ENCODE measurements at places on chromosomes 2 and 18. TPM values are rescaled to one million over a fixed set of nuclear protein-coding genes. Genes with fewer than 3 reads are reported as not detected.

DNA sequence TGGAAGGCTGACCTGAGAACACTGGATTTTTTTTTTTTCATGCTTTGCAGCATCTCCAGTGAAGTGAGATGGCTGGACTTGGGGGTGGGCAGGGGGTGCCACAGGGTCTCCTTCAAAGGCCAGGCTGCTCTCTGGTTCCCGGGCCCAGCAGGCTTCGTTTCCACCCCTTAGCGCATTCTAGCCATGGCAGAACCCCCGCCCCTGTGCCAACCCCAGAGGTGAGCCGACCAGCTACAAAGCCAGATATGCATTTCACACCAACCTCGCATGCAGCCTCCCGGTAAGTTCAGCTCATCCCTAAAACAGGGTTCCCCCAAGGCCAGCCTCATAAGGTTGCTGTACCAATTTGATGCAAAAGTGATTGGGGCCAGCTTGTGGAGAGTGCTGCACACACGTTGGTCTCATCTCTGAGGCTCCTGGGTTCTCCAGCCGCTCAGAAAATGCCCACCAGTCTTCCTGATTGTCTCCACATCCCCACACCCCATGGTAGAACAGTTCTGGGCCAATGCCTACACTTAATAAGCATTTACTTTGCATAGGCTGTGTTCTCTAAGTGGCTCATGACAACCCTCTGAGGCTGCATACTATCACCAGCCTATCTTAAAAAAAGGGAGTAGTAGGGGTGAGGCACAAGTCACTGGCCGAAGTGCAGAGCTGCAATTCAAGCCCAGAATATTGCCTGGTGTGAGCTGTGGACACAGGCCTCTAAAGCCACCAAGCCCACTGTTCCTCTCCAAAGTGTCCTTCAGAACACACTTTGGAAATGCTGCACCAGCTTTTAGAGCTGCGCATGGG lies 23.3 kb downstream of the SMAD7 start:
- no peak for DNase-seq

DNA sequence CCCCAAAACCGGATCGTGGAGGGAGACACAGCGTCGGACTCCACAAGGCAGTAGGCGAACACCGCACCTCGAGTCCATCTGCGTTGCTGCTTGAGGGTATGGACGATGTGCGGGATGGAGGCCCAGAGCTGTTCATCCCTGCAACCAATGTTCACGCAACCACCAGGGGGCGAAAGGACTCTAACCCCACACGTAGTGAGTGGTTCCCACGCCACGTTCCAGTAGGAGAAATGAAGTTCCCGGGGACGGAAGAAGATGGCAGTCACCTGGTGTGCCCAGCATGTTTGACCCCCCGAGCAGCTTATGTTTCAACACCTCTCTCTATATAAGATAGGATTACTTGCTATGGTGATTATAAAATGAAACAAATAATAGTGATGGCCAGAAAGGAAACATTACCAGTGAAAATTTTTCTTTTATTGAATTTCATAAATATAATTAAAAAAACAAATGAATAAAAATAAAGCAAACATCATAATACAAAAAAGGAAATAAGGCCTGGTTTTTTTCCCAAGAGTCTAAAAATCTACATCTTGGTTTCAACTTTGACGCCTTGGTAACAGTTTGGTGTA lies 184.3 kb downstream of the SH3BP4 start:
- no peak for DNase-seq

- no peak for DNase-seq
Measured at GRCh38 chr2:239181903-239182581, 218.8 kb downstream of the HDAC4 start.

- no peak for DNase-seq
Measured at GRCh38 chr2:20226152-20226545, 1.2 kb upstream of the SDC1 start.

DNA sequence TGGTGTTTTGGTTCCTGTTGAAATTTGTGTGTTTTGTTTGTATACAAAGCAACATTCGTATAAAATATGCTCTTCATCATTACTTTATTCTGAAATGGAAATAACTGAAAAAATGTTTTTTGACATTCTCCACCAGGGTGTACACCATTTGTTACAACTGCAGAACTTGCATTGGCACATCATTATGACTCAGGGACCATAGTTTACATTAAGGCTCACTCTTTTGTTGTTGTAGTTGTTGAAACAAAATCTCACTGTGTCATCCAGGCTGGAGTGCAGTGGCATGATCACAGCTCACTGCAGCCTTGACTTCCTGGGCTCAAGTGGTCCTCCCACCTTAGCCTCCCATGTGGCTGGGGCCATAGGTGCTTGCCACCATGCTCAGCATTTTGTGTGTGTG lies 676.6 kb downstream of the TDRD15 start:
- DNase-seq: no peak

- DNase-seq: no peak
Measured at GRCh38 chr2:141003967-141004657, 1126.7 kb downstream of the LRP1B start.

DNA sequence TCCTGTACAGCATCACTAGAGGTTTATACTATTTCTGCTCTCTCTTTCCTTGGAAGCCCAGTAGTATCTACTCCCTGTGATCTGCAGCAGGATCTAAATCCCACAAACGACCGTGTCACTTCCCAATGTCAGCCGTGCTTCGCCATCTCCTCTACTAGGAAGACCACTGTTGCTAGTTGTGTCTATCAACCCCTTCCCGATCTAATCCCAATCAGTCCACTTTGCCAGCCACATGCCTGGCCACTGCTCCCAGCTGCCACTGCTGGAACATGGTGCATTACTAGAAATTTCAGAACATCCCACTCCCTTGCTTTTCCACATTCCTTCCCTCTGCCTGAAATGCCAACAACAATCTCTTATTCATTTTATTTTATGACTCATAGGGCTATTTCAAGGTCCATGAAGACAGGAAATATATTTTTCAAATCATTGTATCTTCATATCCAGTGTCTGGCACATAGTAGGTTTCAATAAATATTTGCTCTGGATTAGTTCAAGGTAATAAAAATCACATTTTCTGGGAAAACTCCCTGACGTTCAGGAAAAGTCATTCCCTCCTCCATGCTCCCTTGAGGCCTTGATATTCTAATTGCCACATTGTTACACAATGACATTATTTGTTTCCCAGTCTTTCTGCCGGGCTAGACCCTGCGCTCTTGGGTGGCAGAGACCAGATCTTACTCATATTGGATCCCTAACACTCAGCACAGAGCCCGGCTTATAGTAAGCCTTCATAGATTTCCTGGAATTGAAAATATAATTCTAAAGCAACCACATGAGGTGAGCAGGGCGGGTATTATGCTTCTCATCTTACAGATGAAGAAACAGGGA lies 2.1 kb upstream of the TRIB2 start:
- DNase-seq: no peak

GRCh38 chr2:190515687-190516086 lies 18.8 kb downstream of the NEMP2 start:
- DNase-seq: no peak

DNA sequence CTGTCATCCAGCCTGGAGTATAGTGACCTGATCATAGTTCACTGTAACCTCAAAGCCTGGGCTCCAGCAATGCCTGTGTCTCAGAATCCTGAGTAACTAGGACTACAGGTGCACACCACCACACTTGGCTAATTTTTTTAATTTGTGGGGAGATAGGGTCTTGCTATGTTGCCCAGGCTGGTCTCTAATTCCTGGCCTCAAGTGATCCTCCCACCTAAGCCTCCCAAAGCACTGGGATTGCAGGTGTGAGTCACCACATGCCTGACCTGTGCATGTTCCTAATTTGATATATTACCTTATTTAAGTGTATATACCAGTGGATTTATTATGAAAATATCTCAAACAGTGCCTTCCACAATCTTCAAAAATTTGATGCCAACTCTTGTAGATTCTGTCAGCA lies 123.6 kb upstream of the XIRP2 start:
- no peak for DNase-seq

- no peak for DNase-seq
Measured at GRCh38 chr2:140737006-140737405, 1393.8 kb downstream of the LRP1B start.

GRCh38 chr2:206805887-206806607 lies 40.6 kb downstream of the FASTKD2 start:
- DNase-seq: no peak

GRCh38 chr2:12428324-12428723 lies 288.4 kb upstream of the TRIB2 start:
- no peak for DNase-seq

- no peak for DNase-seq
Measured at GRCh38 chr2:170517538-170517937, 197.6 kb upstream of the SP5 start.

DNA sequence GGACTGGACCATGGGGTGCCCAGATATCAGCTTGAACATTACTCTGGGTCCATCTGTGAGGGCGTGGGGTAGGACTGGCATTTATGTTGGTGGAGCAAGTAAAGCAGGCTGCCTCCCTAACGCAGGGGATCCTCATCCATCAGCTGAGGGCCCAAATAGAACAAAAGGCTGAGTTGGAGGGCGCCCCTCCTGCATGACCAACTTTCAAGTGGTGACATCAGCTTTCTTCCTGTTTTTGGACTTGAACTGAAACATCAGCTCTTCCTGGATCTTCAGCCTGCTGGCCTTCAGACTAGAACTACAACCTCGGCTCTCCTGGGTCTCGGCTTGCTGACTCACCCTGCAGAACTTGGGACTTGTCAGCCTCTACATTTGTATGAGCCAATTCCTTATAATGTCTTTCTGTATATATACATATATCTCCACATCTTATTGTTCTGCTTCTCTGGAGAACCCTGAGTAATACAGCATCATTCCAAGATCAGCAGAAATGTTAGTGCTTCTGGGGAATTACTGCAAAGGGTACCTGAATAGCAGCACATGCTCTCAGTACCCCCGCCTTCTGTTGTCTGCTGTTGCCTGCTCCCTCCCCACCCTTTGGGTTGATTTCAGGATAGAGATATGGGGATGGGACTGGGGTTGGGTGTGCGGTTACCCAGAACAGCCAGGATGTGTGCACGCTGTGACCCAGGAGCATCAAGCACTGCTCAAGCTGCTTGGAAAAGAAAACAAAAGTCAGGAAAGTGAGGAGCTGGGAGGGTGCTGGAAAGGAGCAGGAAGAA lies 20.0 kb downstream of the TMEM127 start:
- DNase-seq: no peak

DNA sequence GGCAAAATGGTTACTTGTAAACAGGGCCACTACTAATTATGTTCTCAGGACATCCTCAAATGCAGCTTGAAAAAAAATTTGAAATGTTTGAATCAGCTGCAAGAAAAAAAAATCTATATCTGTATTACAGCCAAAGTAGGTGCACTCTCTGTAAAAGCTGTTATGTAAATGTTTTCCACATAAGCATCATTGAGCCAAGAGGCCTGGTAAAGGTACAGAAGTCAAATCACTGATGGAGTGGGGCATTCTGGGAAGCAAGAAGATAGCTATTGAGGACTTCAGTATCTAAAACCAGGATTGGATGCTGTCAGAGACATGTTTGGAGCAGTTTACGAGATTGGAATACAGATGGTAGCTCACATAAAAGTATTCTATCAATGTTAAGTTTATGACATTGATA lies 80.3 kb downstream of the MAPRE2 start:
- DNase-seq: no peak

DNA sequence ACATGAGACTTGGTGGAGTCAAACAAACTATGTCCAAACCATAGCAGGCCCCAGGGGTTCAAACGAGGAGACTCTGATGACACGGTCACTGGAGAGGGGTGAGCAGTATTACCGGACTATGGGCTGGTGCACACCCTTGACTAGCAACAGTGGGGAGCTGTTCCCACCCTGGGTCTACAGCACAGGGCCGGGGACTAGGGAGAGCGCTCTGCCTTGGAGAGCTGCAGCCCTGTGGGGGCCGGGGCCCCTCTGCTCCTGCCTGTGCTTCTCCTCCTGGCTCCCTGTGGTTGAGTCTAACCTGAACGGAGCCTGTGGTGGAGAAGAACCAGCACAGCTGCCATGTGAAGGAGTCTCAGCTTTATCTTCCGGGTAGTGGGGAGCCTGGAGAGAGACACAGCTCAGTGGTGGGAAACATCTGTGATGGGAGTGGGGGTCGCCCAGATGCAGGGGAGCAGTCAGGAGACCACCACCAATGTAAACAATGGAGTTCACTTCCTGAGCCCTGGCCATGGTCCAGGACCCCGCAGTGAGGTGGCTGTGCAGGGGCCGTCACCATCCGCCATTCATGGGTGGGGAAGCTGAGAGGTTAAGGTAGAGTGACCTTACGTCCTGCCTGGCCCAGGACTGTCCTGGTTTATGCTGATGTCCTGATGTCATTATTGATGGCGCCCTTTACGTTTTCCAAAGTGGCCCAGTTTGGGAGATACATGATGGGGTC lies 195.7 kb upstream of the TWIST2 start:
- no peak for DNase-seq

The TRIM43 gene
- total RNA-seq: not detected

The CTAGE1 gene
- not detected for total RNA-seq

The NT5DC4 gene
- total RNA-seq: not detected

The CD8B2 gene
- not detected for total RNA-seq

The B4GALT6 gene
- 28.7 TPM for total RNA-seq

The BOLL gene
- total RNA-seq: not detected

The SKOR2 gene
- total RNA-seq: not detected

Measured in kidney epithelial cell (primary cell).